ENCODE measurements at places on chromosomes 7 and 10.

GRCh38 chr10:130025326-130025725 lies 61.3 kb upstream of the EBF3 start:
- no peak for DNase-seq

DNA sequence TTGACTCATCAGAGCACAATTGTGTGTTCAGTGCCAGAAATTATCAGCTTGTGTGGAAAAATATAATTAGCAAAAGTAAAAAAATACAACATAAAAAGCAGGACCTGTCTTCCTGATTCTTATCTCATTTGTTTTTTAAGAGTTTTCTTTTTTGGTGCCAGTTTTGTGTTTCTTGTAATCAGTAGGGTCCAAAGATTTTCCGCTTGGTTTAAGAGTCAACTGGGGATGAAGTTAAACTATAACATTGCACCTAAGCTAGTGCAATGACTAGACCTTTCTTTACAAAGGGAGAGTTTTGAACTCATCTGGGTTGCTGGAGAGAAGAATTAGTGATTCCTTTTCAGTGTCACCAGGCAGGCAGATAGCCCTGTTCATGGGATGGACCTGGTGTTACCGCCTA lies 113.4 kb downstream of the PLPP4 start:
- no peak for DNase-seq

- DNase-seq = no peak
Measured at GRCh38 chr7:58087536-58088190, 637.7 kb downstream of the ZNF716 start.

DNA sequence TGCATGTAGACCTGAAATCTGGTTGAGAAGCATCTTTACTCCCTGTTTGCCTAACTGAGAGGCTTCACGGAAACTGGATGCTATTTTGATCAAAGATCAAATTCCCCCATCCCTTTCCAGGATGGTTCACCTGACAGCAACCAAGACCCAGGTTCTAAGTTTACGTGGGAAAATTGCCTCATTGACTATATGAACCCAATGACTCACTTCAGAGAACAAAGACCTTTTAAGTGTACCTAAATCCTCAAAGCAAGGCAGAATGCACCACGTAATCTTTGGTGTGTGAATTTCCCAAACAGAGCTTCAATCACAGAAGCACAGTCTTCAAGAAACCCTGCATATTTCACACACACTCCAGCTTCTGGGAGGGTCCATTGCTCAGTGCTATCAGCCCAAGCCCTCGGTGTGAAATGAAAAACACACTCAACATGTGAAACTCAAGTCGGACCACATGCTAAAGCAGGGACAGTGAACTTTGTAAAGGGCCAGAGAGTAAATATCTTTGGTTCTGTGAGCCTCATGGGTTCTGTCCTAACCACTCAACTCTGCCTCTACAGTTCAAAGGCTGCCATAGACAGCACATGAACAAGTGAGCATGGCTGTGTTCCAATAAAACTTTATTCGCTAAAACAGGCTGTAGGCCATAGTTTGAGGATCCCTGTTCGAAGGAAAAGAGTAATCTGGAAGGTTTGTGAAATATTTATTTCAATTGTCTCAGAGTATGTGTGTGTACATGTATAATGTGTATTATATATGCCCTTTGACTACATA lies 275.6 kb upstream of the FOXK1 start:
- DNase-seq = no peak

- no peak for DNase-seq
Measured at GRCh38 chr10:79068203-79068561, 584 bp upstream of the ZMIZ1 start.

DNA sequence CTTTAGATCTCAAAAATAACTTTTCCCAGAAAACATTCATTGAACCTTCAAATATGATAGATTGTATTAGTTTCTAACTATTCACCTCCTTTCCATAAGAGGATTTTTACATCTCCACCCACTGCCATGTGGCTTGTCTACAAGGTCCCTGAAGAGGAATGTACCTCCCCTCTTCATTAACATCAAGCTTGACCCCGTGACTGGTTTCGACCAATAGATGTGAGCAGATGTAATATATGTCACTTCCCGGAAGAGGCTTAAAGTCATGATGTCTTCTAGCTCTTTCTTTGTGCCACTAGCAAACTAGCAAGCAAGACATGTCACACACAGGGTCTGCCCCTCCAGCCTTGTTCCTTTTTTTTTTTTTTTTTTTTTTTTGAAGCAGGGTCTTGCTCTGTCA lies 6.9 kb downstream of the BAZ1B start:
- DNase-seq = no peak

DNA sequence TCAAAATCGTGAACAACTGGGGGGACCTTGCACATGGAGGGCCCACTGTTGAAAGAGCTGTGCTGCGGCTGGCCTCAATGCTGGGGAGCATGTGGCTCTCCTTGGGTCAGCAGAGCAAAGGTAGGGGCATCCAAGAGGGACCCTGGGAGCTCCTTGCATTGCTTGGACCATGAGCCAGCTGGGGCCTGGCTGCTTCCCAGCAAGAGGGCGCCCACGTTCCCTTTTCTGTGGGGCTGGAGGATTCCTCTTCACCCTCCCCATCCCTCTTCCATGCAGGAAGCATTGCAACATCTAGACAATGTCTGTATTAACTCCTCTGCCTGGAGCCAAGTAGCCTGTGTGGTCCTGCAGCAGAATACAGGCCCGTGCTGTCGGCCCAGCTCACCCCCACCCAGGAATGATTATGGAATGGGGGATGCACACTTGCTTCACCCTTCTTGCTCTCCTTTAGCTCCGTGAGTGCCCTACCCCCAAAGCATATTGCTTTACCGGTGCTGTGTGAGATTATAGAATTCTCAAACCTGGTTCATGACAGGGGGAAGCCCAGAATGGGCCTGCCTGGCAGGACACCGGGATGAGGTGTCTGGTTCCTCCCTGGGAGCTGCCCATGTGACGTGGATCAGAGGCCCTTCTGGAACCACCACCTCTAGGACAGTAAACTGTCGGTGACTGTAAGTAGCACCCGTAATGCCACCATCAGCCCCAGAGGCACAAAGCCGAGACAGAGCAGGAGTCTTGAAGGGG lies 61.9 kb downstream of the SYPL1 start:
- DNase-seq = peak; percentile 82

GRCh38 chr10:12538491-12538995 lies 189.2 kb downstream of the CAMK1D start:
- DNase-seq = no peak

DNA sequence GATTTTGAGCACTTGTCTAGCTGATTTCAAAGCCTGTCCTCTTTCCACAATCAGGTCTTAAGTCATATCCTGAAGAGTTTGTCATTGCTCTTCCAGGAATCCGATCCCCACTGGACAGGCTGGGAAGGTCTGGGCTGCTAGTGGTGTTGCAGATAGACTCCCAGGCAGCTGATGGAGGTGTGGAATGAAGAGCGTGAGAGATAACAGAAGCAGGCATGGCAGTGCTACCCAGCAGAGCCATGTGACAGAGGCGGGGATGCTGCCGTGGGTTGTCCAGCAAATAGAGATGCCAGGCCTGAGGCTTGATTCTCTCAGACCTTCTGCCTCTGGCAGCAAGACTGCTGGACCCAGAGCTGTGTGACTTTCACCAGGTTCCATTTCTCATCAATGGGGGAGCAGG lies 116.5 kb upstream of the EEPD1 start:
- DNase-seq = peak; percentile 37

DNA sequence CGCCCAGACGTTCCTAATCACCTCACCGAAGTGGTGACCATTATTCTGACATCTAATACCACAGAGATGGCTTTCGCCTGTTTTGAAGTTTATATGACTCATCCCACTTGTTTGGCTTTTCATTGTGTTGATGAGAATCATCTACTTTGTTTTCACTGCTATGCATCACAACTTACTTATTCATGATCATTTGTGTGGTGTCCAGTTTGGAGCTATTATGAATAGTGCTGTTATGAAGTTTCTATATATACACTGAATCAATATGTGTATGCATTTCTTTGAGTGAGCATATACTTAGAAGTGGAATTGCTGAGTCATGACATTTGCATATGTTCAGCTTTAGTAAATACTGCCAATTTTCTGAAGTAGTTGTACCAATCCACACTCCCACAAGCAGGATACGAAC lies 38.6 kb upstream of the TNKS2 start:
- DNase-seq = peak; percentile 43

DNA sequence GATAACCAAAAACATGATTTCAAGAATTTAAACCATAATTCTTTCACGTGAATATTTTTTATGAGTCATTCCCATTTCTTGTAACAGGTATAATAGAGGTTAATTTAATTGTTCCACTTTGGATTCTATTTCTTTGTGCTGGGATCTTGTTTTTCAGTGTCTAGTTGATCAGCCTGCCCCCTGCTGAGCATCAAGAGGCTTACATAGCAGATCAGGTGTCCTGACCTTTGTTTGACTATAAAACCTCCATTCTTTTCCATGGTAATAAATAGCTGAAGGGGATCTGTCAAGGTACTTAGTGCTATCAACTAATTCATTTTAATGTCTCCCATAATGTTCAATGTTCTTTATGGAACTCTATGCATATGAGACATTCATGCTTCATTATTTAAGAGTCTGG lies 4.9 kb downstream of the COL17A1 start:
- DNase-seq = no peak

- no peak for DNase-seq
Measured at GRCh38 chr10:22931948-22932347, 4.1 kb downstream of the ARMC3 start.

GRCh38 chr7:155685791-155686160 lies 41.3 kb downstream of the RBM33 start:
- DNase-seq = no peak

DNA sequence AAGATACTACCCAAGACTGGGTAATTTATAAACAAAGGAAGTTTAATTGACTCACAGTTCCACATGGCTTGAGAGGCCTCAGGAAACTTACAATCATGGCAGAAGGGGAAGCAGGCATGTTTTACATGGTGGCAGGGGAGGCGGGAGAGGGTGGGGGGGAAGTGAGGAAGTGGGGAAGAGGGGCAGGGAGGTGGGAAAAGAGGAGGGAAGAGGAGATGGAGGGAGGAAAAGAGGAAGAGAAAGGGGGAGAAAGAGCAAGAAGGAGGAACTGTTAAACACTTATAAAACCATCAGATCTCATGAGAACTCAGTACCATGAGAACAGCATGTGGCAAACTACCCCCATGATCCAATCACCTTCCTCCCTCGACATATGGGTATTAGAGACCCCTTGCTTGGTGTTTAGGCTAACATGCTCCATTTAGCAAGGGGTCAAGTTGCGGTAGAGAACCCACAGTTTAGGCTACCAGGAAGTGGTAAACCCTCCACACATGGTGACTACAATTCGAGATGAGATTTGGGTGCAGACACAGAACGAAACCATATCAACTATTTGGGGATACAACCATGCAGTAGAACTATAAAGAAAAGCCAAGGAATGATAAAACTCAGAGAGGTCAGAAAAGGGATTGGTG lies 3.5 kb upstream of the LMBR1 start:
- no peak for DNase-seq

DNA sequence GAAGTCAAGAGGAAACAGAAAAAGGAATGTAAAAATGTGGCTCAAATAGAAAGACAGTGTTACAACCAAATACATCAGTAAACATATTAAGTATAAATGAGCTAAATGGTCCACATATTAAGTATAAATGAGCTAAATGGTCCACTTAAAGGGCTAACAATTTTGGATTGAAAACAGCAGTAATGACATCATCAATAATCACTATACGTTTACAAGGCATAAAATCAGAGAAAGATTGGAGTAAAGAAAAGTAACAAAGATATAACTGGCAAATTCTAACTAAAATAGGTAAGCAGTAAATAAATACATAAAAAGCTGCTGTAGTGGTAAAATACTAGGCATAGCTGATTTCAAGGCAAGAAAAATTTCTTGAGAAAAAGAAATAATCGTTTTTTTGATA lies 1298.4 kb upstream of the CELF2 start:
- DNase-seq = no peak

- DNase-seq = no peak
Measured at GRCh38 chr10:73060173-73060572, 36.5 kb downstream of the P4HA1 start.

GRCh38 chr10:103480521-103480920 lies 1.5 kb upstream of the CALHM3 start:
- DNase-seq = no peak

DNA sequence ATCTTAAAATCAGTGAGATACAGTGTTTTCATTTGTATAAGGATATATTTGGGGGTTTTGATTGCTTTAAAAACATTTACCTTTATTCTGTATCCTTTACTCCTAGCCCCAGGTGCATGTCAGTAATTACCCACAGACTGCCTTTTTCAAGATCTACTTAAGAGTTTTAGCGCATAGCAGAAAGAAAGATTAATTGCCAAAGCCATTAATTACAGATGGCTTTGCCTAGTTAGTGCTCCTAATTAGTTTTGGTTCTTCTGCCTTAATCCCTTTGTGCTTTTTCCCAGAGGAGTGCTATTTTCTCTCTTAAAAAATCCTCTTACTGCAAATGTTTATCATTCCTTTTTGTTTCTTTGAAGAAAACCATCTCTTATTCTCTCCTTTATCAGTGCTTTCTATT lies 122.8 kb downstream of the MAPK8 start:
- DNase-seq = no peak

- DNase-seq = no peak
Measured at GRCh38 chr7:92075455-92076158, 58.7 kb downstream of the CYP51A1 start.

DNA sequence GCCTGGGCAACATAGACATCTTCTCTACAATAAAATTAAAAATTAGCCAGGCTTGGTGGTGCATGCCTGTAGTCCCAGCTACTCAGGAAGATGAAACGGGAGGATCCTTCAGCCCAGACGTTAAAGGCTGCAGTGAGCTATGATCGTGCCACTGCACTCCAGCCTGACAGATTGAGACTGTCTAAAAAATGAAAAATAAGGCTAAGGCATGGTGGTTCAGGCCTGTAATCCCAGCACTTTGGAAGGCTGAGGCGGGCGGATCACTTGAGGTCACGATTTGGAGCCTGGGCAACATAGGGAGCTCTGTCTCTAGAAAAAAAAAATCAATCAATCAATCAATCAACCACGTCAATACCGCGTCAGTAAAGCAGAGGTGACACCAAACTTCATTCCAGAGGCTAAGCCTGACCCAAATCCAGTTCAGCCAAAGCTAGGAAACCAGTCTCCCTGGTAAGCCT lies 31.1 kb downstream of the MRPS24 start:
- no peak for DNase-seq

DNA sequence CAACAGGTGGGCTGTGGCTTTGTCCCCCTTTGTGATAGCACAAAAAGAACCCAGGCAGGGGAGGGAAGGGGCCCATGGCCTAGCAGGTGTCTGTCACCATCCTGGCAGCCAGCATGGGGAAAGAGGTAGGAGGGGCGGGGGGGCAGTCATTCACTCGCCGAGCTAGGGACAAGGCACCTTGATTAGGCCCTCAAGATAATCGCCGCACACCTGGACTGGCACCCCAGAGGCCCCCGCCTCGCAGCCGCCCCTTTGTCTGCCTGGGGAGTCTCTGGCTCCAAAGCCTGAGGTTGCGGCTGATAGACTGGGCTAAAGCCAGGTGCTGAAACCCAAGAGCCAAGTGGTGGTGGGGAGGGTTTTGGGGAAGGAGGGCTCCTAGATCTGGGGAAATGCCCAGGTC lies 151.2 kb upstream of the PCBD1 start:
- DNase-seq = no peak

GRCh38 chr7:50147951-50148808 lies 55.1 kb upstream of the ZPBP start:
- no peak for DNase-seq

Measured in COLO829 (cell line).